ENCODE measurements at places on chromosomes 1 and 21.

- no peak for DNase-seq
Measured at GRCh38 chr1:17287130-17287776, 20.7 kb upstream of the PADI4 start.

DNA sequence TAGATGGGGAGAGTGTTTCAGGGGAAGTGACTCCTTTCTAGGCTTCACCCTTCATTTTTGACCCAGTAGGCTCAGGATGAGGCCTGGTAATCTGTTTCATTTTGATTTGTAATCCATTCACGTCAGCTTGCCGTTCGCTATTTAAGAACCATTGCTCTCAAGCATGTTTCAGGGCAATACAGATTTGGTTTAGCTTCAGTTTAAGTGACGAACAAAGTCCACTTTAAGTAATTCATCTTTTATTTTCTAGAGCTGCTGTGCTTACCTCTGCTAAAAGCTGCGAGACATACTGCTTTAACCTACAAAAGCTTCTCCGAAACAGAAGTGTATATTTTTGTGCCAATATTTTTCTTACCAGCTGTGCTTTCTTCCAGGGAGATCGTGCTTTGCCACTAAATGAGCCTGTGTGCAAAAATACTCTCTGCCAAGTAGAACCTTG lies 8.9 kb upstream of the FMO3 start:
- DNase-seq = no peak

- peak; percentile 85 for DNase-seq
Measured at GRCh38 chr1:15501208-15502032, 22.6 kb downstream of the CASP9 start.

DNA sequence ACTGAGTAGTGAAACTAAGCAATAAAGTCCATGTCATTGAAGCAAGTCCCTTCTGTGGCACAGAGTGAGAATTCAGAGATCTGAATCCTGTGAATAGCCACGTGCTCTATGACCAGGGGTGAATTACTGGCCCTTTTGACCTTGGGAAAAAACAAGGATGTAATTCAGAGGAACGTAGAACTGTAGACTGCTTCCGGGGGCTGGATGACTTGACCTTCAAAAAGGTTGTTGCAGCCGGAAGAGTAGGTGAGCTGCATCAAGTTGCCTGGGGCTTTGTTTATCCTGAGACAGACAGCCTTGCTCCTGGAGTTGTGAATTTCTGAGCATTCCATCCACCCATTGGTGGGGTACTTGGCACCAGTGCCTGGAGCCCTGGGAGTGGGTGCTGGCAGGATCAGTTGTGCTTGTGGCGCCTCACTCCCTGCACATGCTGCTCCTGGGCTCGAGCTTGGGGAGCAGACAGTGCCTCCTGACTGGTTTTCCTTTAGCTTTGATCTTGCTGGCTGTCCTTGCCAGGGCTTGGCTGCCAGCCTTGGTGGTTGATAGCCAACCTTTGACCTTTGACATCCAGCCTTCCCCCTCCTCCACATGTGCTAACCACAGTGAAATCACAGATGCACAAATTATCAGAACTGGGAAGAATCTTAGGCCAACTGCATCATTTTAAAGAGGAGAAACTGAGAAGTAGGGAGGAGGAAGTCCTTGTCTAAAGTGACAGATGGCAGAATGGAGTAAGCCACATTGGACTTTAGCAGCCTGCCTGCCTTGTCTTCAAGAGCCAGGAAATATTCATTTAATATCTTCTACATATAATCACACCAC lies 16.2 kb upstream of the MYOG start:
- DNase-seq = no peak

- no peak for DNase-seq
Measured at GRCh38 chr1:113891631-113892220, 4.3 kb upstream of the BCL2L15 start.

DNA sequence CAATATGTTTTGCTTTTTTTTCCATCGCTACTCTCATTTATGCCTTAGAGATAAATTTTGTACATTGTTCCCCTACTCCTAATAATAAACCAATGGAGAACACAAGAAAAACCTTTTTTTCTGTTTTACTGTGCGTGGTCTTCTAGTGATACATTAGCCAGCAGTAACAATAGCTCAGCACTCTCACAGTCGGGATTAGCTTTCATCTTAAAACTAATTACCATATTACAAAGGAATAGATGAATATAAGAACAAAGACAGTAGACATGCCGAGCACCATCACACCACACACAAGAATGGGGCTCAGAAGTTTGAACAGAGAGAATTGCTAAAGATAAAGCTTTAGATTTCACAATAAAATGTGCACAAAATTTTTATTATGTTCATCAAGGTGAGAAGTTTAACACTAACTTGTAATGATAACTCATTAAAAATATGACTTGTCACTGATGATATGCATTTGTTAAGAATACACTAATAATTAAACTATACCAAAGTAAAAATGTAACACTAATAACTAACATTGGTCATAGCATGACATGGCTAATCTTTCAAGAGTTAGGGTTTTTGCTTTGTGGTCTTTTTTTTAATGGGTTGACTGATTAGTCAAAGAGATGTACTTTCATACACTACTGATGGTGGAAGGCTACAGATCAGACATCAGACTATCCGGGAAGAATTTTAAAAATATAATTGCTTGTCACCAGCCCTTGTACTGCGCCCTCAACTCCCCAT lies 61.8 kb downstream of the EXTL2 start:
- no peak for DNase-seq

- no peak for DNase-seq
Measured at GRCh38 chr1:22150923-22151322, 8.0 kb upstream of the WNT4 start.

- no peak for DNase-seq
Measured at GRCh38 chr1:40664167-40664537, 1.3 kb downstream of the RIMS3 start.

DNA sequence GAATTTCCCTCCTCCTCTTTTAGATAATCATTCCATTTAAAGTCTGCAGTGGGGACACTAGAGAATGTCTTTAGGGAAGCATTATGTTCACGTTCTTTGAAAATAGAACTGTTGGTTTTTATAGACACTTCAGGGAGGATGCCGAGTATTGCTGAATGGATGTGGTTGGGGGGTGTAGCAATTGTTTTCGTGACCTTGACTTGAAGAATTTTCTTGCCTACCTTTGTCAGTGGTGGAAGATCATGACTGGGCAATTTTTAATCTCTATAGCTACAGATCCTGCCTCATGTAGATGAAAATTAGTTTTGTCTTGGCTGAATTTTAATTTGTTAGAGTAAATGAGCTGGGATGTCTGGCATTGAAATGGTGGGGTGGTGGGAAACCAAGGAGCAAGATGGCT lies 3.8 kb downstream of the SMG7 start:
- DNase-seq = no peak

GRCh38 chr1:11920239-11920903 lies 5.9 kb downstream of the KIAA2013 start:
- DNase-seq = no peak

DNA sequence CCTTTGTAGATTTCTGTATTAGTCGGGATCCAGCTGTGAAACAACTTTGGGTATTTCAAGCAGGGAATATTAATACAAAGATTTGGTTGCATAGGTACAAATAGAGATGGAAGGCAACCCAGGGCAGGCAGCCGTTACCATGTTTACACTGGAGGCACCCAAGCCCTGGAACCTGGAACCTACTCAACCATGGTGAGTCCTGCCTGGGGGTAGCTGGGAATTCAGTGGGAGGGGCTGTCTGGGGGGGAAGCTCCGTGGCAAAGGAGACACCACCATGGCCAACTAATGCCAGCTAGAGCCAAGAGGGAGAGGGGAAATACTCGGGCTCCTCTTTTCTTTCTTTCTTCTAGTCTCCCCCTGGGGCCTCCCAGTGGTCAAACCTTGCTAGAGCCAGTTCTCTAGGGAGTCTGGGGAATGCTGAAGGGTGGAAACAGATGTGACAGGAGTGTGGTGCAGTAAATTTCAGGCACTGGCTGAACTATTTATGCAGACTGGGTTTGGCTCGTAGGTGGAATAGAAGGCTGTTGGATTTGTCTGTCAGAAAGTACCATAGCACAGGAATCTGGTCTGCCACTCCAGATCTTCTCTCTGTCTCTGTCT lies 91.9 kb upstream of the CACNA1E start:
- no peak for DNase-seq

DNA sequence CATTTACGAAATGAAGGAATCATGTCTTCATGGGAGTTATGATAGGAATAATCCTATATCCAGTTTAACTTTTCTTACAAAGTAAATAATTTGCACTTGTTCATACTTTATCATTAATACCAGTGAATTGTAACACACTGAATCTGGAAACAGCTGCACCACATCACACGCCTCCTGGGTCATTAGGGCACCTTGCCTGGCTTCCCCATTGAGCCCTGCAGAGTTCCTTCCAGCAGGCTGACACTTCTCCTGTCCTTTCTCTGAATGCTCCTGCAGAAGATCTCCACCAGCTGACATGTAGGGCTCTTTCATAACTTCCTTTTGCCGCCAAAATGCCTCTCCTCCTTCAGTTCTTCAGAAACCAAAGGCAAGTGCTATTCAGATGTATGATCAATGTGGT lies 201.1 kb downstream of the DAB1 start:
- DNase-seq = no peak

GRCh38 chr1:56056438-56057287 lies 522.7 kb downstream of the PLPP3 start:
- no peak for DNase-seq

- DNase-seq = no peak
Measured at GRCh38 chr1:114458237-114458777, 52.7 kb downstream of the TRIM33 start.

DNA sequence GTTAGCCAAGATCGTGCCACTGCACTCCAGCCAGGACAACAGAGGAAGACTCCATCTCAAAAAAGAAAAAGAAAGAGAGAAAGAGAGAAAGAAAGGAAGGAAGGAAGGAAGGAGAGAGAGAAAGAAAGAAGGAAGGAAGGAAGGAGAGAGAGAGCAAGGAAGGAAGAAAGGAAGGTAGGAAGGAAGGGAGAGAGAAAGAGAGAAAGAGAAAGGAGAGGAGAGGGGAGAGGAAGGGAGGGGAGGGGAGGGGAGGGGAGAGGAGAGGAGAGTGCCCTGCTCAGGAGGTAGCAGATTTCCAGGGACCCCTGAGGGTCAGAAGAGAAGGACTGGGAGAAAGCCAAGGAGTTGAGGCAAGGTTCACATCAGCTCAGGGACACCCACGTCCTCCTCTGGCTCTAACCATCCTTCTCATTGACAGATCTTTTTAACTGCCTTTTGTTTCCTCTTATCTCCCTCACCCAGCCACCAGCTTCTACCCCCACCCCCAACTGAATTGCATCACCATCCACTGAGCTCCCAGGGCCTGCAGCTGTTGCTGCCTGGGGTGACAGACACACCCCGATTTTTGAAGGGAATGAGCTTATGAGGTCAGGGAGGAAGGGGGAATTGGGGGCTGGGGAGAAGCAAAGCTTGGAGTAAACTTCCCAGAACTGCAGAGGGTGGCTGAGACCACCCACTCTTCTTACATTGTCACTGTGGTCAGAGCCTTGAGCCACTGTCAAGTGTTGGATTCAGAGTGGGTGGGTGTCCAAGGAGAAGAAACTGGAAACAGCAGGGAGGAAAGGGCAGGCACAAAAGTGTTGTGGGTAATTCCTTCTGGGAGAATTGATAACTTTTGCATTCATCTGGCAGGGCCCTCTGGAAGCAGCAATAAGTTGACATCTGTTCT lies 91.6 kb downstream of the GLUL start:
- DNase-seq = no peak

- DNase-seq = no peak
Measured at GRCh38 chr1:206893380-206893779, 3.9 kb upstream of the IL24 start.

DNA sequence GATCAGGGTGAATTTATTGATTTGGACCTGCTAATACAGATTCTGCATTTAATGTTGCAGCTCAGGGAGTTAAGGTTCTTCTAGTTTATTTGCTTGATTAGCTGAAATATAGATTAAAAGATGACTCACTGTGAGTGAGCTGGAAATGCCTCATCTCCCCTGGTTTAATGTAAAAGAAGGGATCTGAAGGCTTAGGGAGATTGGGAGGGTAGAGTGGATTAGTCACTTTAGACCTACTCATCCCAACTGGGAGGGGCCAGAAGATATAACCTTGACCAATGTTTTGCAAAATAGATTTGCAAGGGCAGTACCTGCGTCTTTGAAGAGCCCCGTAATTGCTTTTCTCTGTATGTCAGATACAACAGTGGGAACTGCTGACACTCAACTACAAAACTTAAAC lies 922.8 kb upstream of the ADGRL4 start:
- no peak for DNase-seq

DNA sequence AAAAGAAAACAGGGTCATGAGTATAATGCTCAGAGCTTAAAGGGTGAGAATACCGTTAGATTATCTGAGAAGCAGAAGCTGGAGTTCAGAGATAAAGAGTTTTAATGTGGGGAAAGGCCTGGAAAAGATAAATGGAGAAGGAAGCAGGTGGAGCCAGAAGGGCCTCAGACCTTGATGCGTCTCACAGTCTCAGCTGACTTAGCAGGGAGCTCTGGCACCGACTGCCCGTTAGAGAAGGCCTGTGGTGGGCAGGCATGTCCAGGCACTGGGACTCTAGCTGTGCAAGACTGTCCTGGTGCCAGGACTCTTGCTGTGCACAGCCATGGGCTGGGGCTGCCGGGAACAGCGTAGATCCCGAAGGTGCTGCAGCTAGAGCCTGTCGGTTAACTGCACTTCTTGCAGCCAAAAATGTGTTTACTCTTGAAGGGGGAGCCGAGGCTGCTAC lies 3.8 kb upstream of the SLAMF9 start:
- no peak for DNase-seq

GRCh38 chr1:238647877-238648276 lies 738.5 kb upstream of the CHRM3 start:
- no peak for DNase-seq

- DNase-seq = no peak
Measured at GRCh38 chr1:53250325-53250724, 12.0 kb upstream of the MAGOH start.

- DNase-seq = no peak
Measured at GRCh38 chr1:218658899-218659298, 313.8 kb downstream of the TGFB2 start.

DNA sequence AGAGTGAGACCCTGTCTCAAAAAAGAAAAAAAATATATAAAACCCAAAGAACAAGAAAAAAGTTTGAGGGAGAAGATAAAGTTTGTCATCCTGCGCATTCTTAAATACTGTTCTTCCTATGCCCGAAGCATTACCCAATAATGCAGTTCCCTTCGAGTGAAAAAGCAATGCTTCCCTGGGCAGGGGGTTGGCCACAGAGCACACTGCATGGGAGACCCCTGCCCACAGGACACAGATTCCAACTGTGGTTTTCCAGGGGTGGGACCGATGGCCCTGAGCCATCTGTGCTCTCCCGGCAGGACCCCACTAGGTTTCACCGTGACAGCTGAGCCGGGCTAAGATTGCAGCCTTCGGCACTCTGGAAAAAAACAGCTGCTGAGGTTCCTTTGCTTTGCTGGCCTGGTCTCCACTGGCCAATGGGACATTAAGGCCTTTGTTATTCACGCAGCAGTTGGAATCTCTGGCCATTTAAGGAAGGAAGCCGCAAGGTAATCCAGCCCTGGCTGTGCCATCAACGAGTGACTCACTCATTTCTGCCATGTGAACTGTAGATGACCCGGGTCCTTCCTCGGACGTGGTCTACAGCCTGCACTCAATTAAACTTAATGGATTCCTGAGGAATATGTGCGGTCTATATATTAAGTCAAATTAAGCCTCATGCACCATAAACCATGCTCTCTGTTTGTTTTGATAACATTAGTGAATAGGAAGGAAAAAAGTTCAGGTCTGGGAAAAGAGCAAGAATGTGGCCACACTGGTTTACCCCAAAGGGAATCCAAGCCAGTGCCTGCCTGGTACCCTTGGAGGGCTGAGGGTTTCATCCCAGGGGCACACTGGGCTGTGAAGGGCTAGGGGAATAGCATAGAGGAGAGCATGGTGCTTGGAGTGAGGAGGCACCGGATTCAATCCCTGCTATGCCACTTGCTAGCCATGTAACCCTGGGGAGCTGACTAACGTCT lies 163.2 kb downstream of the ZBTB18 start:
- DNase-seq = no peak

GRCh38 chr1:235822685-235823084 lies 44.0 kb downstream of the LYST start:
- no peak for DNase-seq

Data from NCI-H510A (cell line).